ENCODE measurements at places on chromosomes 6 and 20. TPM values are rescaled to one million over a fixed set of nuclear protein-coding genes. Genes with fewer than 3 reads are reported as not detected.
A peak's percentile ranks its signal among the peaks of the same experiment; 100 is the strongest.

- no peak for DNase-seq
- H3K27ac ChIP-seq: no peak overlapping the region
- no peaks in the 10 kb centered on the region for H3K4me1 ChIP-seq
- H3K4me3 ChIP-seq: no peak overlapping the region
- no peaks in the 10 kb centered on the region for H3K36me3 ChIP-seq
- H3K27me3 ChIP-seq: no peaks in the 10 kb centered on the region
Observed at GRCh38 chr20:59441306-59441705, 140.9 kb downstream of the EDN3 start.

GRCh38 chr6:19554356-19555225, 282.6 kb upstream of the ID4 start:
- H3K36me3 ChIP-seq: no peaks in the 10 kb centered on the region
- no peak overlapping the region for H3K4me3 ChIP-seq
- no peak overlapping the region for H3K27ac ChIP-seq
- DNase-seq: no peak

- no peaks in the 10 kb centered on the region for H3K4me1 ChIP-seq
- DNase-seq: no peak
- H3K4me3 ChIP-seq: no peak overlapping the region
Observed at GRCh38 chr6:30013291-30013922, 47.7 kb upstream of the POLR1H start.

DNA sequence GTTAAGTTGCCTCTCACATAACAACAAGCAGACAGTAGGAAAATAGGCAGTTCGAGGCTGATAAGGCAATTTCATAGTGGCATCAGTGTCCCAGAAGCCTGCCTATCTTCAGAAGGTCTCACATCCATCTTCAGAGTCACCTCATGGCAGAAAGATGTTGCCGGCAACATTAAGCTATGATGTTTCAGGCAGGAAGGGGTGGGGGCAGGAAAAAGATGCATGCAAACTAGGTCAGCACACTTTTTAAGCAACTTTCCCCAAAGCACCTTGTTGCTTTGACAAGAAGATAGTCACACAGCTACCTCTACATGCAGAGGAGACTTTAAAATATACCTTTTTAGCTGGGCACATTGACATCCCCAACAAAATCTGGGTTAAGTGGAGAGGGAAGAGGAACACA, 43.2 kb upstream of the SMIM8 start:
- DNase-seq: no peak
- H3K36me3 ChIP-seq: no peaks in the 10 kb centered on the region
- no peak overlapping the region for H3K27ac ChIP-seq
- H3K4me1 ChIP-seq: no peaks in the 10 kb centered on the region
- no peak overlapping the region for H3K4me3 ChIP-seq
- H3K27me3 ChIP-seq: no peaks in the 10 kb centered on the region

DNA sequence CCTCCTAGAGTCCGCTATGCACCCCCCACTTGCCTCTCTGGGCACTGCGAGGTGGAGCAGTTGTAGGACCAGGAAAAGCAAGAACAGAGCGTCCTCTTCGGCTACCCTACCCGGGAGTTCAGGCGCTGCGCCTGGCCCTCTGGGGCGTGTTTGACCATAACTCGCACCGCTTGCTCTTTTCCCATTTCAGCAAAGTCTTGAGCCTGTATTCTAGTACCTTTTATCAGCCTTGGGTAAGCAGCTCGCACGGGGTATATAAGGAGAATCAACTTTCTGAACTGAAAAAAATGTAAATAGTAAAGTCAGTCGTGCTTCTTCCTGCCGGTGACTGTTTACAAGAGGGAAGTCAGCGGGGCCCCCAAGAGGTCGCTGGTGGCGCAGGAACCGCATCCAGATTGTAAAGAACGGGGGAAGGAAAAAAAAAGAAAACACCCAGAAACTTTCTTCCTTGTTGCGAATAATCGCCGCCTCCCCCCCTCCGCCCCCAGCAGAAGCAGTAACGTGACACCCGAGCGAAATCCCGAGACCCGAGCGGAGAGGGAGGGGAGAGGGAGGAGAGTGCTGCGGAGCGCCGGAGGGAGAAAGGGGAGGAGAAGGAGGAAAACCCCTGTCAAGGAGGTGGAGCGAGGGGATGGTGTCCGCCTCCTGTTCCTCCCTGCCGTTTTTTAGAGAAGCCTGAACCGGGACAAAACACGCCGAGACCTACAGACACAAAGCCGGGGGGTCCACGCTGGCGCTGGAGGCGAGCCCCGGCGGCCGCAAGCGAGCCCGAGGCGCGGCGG, at the start of gene UST:
Gene UST (plus strand): TSS at position 668 of the 782 bp plus-strand sequence. CDS start 401 bp downstream, outside the sequence.
- H3K4me1 ChIP-seq: no peaks in the 10 kb centered on the region
- H3K4me3 ChIP-seq: peak within 1 kb of the TSS; percentile 78
- no peaks in the 10 kb centered on the region for H3K36me3 ChIP-seq
- peak; percentile 93 for DNase-seq

DNA sequence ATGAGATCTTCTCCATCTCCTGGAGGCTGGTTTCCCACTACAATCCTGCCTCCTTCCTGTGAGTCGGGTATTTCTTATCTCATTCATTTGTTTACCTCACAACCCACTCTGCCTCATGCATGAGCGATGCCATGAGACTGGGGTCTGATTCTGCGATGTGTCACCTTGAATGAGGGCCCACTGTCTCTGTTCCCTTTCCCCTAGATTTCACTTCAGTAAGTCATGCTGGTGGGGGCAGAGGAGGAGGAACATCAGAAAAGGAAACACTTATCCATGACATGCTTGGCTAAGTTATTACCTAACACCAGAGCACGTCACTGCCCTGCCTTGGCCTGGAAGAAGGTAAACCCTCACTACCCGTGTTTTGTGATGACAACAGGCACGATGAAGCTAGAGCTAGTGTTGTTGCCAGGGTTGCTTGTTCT, 337.4 kb upstream of the PRDM1 start:
- H3K27ac ChIP-seq: no peak overlapping the region
- H3K27me3 ChIP-seq: no peaks in the 10 kb centered on the region
- H3K36me3 ChIP-seq: no peaks in the 10 kb centered on the region
- no peaks in the 10 kb centered on the region for H3K4me1 ChIP-seq
- H3K4me3 ChIP-seq: no peak overlapping the region

DNA sequence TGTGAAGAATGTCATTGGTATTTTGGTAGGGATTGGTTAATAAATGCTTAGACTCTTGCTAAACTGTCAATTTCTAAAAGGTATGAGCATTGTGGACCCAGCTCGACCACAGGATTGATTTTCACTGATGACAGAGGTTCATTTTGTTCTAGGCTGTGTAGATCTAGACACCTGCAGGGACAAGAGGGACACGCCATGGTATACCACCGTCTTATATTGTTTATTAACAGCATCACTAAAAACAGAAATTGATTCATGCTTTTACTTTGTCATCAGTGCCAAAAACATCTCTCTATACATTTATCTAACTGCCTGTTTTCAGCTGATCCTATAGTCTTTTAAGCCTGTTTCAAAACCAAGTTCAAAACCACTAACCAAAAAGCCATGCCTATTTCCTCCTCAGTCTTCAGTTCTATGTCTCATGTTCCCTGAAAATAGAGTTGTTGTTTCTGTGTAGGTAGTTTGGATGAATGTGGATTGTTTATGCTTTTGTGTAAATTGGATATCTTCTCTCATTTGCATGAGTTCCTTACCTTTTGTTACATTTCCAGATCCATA, 109.8 kb downstream of the JAG1 start:
- H3K4me1 ChIP-seq: no peaks in the 10 kb centered on the region
- no peaks in the 10 kb centered on the region for H3K27me3 ChIP-seq
- no peaks in the 10 kb centered on the region for H3K36me3 ChIP-seq
- no peak overlapping the region for H3K27ac ChIP-seq
- no peak overlapping the region for H3K4me3 ChIP-seq

DNA sequence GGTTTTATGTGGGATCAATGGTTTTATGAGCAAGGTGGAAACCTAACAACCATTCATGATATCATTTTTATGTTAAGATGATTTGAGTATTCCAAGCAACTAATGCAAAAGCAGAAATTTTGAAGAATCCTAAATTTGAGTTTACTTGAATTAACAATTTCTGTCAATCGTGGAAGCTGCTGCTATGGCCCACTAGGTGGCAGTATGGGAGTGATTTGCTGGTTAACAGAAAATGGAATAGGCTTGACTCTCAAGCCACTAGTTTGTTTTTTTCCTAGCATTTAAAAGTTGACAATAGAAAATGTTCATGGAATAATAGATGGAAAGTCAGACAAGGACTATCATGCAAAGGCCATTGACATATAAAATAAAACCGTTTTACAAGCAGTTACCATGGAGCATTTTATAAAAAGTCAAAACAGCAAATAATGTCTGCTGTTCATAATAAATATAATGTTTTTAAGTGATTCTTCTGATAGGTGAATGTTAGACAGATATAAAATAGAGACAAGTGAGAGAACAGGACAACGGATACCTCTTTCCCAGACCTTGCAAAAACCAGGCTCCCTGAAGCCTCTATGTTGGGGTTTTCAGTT, 43.0 kb upstream of the TMEM200A start:
- H3K27me3 ChIP-seq: no peaks in the 10 kb centered on the region
- no peak overlapping the region for H3K4me3 ChIP-seq
- H3K4me1 ChIP-seq: no peaks in the 10 kb centered on the region
- peak; percentile 58 for DNase-seq
- no peaks in the 10 kb centered on the region for H3K36me3 ChIP-seq

- no peaks in the 10 kb centered on the region for H3K4me1 ChIP-seq
- no peak overlapping the region for H3K27ac ChIP-seq
- no peak overlapping the region for H3K4me3 ChIP-seq
- no peaks in the 10 kb centered on the region for H3K36me3 ChIP-seq
- H3K27me3 ChIP-seq: no peaks in the 10 kb centered on the region
Observed at GRCh38 chr6:42038163-42038562, 12.2 kb upstream of the TAF8 start.

- no peaks in the 10 kb centered on the region for H3K36me3 ChIP-seq
- no peaks in the 10 kb centered on the region for H3K4me1 ChIP-seq
- no peak for DNase-seq
- H3K27me3 ChIP-seq: no peaks in the 10 kb centered on the region
- H3K27ac ChIP-seq: no peak overlapping the region
- no peak overlapping the region for H3K4me3 ChIP-seq
Observed at GRCh38 chr20:20130399-20130798, 78.1 kb downstream of the CFAP61 start.

Gene TMEM14B
- total RNA-seq: 71.9 TPM

Gene SLC13A3
- not detected for total RNA-seq

Gene FUT9
- not detected for total RNA-seq
